ENCODE measurements at places on chromosomes 3 and 15.

- no peak for DNase-seq
These were observed 549.5 kb downstream of the PYDC2 start for GRCh38 chr3:192010490-192010889.

DNA sequence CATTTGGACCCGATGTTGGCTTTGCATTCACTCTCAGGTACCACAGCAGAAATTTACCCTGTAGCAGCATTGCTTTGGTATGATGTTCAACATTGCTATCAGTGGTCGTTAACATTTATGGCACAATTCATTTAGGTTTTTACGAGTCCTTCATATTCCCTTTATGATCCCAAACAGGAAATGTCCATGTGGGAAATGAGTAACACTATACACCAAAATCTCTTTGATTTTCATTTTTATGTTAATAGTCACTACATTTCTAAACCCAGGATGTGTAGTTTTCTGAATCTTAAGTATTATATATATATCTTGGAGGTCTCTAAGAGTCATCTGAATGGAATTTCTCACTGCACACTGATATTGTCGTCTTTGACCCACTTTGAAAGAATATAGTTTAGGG lies 78.5 kb upstream of the RBMS3 start:
- DNase-seq = no peak

DNA sequence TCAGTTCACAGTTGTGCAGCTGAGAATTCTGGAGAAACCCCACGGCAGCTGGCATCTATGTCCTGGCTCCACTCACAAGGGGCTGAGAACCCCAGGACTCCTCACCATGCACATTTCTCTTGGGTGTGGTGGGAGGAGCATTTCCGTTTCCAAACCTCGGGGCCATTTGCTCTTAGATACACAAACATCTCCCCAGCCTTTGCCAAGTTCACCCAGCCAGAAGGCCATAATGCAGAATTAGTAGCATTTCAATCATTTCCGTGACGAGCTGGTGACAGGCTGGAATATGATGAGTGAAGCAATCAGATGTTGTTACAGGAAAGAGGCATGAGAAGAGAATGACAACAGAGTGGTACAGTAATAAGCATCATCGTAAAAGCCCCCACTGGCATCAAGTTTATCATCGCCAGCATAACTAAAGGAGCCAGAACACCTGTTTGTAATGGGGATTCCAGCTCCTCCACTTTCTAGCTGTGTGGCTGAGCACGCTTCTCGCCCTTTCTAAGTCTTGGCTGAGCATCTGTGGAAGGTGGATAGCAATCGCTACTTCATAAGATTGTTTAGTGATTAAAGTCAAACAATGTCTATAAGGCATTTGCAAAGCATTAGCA lies 82.0 kb downstream of the LIPC start:
- no peak for DNase-seq

DNA sequence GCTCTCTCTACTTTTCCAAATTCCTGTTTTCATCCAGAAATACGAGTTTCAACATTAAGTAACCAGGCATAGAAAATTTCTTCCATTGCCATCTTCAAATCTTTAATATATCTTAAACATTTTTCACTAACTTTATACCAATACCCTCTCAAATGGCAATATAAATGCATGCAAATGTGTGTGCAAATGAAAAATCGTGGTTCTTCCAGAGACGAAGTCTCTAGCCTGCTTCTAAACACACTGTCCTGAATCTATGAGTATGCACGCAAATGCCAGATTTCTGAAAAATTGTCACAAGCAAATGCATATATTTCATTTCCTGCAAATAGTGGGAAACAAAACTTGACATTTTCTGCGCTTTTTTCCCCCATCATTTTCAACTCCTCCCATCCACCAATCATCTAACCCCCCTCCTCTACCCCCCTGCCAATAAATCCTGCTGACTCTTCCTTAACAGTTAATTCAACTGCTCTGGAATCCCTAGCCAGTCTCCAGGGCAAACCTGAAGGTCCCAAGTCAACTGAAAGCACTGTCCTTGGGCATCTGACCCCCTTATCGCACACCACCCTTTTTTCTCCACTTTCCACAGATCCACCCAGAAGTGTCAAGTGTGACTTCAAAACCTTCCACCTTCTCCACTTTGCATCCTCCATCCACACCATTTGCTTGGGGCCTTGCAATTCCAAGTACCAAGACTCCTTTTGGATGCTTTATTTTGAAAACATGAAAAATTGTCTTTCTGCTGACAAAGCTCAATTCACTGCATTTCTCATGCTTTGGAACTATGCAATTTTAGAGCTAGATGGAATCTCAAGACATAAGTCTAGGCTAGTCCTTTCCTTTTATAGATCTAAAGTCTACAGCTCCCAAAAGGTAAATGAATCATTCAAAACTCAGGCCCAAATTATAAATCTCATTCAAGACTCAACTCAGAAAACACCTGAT lies 144.7 kb downstream of the OSBPL10 start:
- DNase-seq = no peak

GRCh38 chr15:59976480-59977271 lies 27.4 kb upstream of the FOXB1 start:
- DNase-seq = peak; percentile 24

DNA sequence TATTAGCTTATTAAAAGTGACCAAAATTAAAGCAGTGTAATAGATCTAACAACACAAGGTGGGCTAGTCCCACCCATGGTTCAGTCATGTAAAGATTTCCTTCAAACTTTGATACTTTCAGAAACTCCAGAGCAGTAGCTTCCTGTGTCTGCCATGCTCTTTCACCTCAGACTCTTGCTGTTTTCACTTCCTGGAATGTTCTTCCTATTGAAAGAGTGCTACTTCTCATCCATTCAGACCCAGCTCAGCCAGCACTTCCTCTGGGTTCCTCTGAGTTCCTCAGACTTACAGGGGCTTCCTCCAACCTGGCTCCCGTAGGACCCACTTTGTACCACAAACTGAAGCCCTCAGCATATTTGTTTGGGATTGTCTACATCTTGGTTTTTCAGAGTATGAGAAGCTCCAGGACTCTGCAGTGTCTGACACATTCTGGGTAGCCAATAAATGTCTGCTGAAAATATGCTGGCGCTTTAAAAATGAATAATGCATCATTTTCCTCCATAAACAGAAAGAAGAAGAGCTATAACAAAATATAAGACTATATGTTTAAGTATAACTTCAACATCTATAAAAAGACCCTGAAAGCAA lies 18.0 kb downstream of the NCEH1 start:
- peak; percentile 34 for DNase-seq

DNA sequence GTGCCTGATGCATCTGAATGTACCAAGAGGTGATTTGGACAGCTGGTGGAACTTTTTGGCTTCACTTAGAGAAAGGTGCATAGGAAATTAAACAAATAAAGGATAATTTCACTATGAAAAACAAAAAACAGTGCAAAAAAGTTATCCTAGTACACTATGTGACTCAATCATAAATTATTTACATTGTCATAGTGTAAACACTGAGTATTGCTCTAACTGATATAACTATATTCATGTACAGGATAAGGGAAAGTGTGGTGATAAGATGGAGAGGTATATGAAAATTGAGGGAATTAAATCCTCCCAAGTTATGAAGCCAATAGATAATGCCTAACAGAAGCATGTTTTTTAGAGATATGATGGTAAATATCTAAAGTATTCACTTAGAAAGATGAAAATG lies 50.2 kb upstream of the CPNE4 start:
- no peak for DNase-seq

DNA sequence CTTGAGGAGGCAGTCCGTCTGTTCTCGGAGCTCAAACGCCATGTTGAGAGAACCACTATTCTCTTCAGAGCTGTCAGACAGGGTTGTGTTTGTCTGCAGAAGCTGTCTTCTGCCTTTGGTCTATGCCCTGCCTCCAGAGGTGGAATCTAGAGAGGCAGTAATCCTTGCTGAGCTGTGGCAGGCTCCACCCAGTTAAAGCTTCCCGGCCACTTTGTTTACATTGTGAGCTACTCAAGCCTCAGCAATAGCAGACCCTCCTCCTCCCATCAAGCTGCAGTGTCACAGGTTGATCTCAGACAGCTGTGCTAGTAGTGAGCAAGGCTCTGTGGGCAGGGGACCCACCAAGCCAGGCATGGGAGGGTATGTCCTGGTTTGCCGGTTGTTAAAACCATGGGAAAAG lies 8.9 kb downstream of the OR5AC2 start:
- no peak for DNase-seq

- DNase-seq = no peak
These were observed 429.8 kb upstream of the PDZRN3 start for GRCh38 chr3:74054566-74054965.

All from GM12865 (cell line).